A549 treated with ZK216348 at 1 μM for 4 hours (cell line): ENCODE measurements at places on chromosomes 7 and 10. TPM values are rescaled to one million over a fixed set of nuclear protein-coding genes. Genes with fewer than 3 reads are reported as not detected.

C7orf25 gene
- total RNA-seq, result 1.2 to 2.6 TPM (median 2.4 TPM) in 5 replicates

SCRN1 gene
- 45.7 to 67.1 TPM (median 63.7 TPM) in 5 replicates for total RNA-seq

SPDYE2 gene
- not detected in 5 replicates for total RNA-seq

LAMB4 gene
- total RNA-seq, result 0.14 to 0.26 TPM (median 0.22 TPM) in 4 of 5 replicates, not detected in the other

HGF gene
- not detected in 5 replicates for total RNA-seq

GDF2 gene
- not detected in 5 replicates for total RNA-seq

PLEKHS1 gene
- total RNA-seq, result 0.04 to 0.12 TPM (median 0.09 TPM) in 3 of 5 replicates, not detected in the others

RELN gene
- total RNA-seq, result 0.01 TPM in 1 of 5 replicates, not detected in the others

CEP55 gene
- total RNA-seq, result 51.3 to 104 TPM (median 66.1 TPM) in 5 replicates

TRIM50 gene
- total RNA-seq, result not detected in 5 replicates

CALML3 gene
- not detected in 5 replicates for total RNA-seq
